Stimulated activated CD8-positive, alpha-beta memory T cell treated with anti-CD3 and anti-CD28 coated beads, Interleukin-15, amount 100 ng/mL, for 24 hours (primary cell): ENCODE measurements at places on chromosomes 4 and X.

- no peak for DNase-seq
Observed at GRCh38 chr4:140136509-140136908, 17.5 kb downstream of the MAML3 start.

DNA sequence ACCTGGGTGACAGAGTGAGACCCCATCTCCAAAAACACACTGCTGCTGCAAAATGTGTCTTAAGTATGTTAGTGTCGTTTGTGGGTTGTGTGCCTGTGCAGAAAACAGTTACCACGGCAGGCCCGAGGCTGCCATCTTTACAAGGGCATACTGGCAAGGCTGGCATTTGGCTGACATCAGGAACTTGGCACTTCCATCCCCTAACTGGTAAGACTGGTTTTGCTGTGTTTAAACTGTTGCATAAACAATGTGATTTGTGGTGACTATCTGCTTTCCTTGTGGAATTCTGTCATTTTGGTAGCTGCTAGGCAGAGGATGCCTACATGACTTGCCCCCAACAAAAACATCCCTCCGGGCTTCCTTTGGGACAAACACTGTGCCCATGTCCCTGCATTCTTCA lies 12.3 kb downstream of the LRP2BP start:
- DNase-seq, result no peak

- no peak for DNase-seq
Observed at GRCh38 chrX:129980540-129981199, 1.8 kb upstream of the BCORL1 start.

DNA sequence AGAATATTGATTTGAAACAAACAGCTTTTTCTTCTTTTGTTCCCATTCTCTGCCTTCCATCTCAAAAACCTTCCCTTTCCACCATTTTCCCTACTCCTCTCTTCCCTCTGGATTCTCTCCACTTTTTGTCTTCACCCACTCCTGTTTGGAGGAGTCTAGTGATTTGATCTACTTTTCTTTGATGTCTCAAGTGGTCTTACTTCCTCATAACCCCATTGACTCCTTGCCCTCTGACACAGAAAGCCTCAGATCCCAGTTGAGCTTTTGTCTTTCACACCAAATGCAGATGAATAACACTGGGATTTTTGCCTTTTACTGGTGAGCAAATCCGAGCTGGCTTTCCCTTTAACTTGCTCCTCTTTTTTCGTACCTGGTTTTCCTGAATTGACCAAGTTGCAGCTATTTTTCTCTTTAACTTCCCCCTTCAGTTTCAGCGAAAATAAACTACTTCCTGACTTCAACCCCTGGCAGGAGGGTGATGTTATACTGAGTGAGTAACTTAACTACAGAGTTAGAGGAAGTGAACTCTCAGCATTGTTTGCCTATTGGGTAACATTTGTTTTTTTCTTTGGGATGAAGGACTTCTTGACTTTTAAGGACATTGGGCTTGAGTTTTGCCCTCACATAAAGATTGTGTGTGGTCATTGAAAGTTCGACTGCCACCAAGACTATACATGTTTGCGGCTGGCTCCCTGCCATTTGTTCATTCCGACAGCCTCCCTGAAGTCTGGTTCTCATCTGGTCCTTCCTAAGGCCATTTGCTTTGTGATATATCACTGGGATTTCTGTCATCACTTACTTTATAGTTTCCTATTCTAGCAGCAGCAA lies 392.8 kb upstream of the NR3C2 start:
- DNase-seq, result no peak

DNA sequence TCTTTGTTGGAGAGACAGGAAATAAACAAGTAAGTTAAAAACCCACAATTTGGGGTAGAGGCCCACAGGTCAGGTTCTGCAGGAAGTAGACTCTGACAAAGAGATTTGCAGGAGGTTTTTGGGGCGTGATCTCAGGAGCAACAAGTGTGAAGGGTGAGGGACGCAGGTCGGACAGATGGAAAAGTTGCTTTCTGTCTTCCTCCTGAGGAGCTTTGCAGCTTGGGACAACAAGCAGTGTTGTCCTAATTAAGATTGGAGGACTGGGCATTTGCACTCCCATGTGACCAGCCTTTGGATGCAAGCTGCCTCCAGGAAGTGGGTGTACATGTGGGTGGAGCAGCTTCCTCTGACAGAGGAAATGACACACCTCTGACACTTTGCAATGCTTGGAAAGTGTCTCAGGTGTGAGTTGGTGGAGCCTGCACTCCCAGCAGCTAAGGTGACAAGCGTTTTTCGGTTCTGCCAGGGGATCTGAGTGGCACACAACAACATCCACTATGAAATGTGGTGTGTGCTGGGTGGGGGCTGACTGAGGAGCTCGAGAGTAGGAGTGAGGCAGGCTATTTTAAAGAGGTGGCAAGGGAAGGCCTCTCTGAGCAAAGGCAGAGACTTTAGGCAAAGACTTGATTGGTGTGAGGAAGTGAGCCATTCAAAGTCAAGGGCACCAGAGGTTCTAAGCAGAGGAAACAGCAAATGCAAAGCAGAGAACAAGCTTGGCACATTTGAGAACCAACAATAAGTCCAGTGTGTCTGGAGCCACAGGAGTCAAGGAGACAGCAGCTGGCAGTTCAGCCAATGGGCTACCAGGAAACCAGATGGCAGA lies 339.8 kb upstream of the GATB start:
- DNase-seq, result no peak

- DNase-seq, result no peak
Observed at GRCh38 chr4:115396034-115396433, 282.6 kb upstream of the NDST4 start.

GRCh38 chrX:106341823-106342222 lies 173.7 kb downstream of the PWWP3B start:
- DNase-seq, result no peak

GRCh38 chr4:158131027-158131426 lies 41.8 kb downstream of the GASK1B start:
- DNase-seq, result no peak

- DNase-seq, result no peak
Observed at GRCh38 chr4:30757357-30757756, 37.2 kb downstream of the PCDH7 start.

DNA sequence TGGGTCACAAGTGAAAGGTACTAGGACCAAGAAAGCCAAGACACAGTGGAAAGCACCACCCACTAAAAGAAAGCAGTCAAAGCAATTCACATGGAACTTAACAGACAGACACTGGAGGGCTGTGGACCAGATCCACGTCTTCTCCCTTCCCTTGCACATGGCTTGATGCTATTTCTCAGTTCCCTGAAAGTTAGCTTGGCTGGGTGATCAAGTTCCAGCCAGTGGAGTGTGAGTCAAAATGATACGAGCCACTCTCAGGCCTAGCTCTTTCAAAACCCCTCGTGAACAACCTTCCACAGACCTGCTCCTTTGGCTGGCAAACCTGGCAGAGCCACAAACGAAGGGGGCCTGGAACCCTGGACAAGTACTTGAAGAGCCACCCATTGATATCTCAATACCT lies 52.0 kb downstream of the RELL1 start:
- DNase-seq, result no peak

DNA sequence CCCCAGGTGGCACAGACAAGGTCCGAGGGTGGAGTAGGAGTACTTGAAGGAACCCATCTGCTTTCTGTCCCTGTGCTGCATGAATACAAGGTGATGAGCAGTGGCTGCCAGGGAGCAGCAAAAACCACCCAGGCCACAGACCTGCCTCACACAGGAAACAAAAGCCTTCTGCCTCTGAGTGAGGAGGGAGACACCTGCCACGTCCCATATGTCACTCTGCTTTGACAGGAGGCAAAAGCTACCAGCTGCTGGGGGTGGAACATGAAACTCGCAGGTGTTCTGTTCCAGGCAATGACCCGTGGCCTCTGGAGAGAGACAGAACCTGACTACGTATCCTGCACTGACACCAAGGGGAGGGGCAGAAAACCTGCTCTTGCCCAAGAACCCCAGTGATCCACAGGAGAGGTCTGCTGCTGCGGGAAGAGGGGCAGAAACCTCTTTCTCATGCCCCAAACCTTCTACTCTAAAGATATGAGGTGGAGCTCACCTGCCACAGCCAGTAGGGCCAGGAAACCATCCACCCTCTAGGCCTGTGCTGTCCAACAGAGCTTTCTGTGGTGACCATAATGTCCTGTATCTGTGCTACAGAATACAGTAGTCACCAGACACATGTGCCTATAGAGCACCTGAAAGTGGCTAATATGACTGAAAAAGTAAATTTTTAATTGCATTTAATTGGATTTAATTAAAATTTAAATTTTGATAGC lies 172.9 kb downstream of the PRDM5 start:
- DNase-seq, result no peak

DNA sequence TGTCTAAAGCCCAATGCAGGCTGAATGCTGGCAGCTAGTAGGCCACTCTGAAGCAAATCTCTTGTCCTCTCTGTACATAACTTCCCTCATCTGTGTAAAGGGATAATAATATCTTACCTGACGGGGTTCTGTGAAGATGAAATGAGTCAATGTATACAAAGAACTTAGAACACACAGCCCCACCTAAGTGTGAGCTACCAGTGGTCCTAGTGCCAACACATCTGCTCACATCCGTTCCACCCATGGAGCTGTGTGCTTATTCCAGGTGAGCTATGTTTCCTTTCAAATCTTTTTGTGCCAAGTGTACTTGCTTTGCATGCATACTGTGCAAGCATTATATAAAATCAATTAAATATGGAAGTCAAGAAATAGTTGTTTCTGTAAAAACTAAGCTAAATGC lies 116.4 kb downstream of the TSPAN5 start:
- no peak for DNase-seq

DNA sequence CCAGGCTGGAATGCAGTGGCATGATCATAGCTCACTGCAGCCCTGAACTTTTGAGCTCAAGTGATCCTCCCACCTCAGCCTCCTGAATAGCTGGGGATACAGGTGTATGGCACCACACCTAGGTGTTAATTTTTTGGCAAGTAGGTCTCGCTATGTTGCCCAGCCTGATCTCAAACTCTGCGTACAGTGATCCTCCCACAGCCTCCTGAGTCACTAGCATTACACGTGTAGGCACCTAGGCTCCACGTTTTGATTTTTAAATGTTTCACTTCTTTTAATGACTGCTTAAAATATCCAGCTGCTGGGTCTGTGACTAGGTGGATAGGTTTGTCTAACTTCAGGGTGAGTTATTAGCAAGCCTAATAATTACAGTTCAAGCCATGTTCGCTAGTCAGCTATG lies 44.5 kb downstream of the GATB start:
- no peak for DNase-seq

DNA sequence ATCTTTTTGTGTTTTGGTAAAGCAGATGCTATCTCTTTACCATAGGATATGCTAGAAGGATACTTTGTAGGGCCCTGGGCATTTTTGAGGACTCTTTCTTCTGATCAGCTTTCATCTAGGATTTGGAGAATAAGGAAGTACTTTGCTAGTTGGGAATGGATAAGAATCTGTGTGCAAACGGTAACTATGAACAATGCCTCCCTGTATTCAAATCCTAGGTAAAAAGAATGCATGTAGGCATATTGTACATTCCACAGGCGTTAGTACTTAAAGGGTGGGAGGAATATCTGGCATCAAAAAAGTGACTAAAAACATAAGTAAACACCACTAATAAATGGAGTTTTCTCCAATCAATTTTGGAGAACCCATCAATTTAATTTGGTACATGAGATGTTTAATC lies 59.7 kb downstream of the SH3BGRL start:
- no peak for DNase-seq

- DNase-seq, result no peak
Observed at GRCh38 chr4:73762409-73762808, 22.0 kb downstream of the CXCL8 start.

- no peak for DNase-seq
Observed at GRCh38 chr4:81550388-81550859, 78.7 kb upstream of the RASGEF1B start.

DNA sequence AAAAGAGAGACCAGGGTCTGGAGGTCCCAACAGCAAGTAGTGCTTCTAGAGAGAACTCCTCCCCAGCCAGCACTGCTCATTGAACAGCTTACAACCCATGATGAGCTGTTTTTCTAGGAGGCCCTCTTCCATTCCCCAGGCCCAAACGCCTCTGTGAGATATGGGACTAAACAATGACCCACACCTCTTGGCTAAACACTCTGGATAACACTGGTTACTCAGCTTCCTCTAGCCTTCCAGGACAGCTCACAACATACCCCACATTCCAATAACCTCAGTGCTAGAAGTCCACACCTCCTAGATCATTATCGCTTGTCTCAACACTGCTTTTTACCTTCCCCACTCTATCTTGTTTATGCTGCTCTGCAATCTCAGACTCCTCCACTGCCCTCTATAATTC lies 35.4 kb upstream of the PGRMC2 start:
- DNase-seq, result no peak
